Motor neuron (in vitro differentiated cells): ENCODE measurements at places on chromosomes 2 and 18.

GRCh38 chr2:11024259-11024645, 112.5 kb downstream of the KCNF1 start:
- ATAC-seq: peak; percentile 95

DNA sequence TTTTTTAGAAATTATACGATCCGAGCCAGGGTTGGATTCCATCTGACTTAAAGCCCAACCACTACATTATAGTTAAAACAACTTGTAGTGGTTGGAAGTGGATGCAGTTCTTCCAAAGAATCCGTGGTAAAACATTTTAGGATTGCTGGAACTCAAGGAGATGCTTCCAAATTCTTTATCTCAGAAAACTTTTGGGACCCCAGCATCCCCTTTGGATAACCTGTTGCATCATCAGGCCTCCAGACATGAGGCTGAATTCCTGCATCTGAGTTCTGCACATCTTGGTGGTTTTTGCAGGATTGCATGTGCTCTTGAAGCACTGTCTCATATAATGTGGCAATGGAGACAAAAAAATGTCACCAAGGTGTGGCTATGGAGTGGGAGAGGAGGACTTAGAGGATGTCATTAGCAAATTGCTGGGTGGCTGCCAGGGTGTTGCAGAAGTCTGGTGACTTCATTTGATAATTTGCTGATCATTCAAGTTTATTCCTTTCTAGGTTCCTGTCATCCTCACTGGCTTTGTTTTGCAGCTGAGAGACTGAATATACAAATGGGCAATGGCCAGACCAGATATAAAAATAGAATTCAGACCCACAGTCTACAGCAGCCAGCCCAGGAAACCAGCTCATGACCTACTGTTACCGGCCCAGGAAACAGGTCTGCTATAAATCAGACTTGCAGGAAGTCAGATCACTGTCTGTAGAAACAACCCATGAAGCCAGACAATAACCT, 207.7 kb downstream of the BCL2 start:
- ATAC-seq: peak; percentile 92

DNA sequence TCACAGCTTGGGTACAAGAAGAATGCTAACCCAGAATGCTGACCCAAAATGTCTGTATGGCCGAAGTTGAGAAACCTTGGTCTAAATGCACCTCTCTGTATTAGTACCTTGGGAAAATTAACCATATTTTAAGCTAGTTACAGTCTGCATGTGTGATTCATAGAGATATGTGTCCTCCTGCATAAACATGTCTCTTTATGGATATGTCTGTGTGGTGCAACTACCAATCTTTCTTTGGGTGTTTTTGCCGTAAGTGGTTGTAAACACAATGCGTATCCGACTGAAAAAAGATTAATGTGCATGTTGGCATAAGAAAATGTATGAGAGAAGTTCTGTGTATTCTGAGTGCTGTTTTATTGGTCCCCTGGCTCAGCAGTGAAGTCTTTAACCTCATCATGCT, 54.2 kb upstream of the GAREM2 start:
- no peak for ATAC-seq

- no peak for ATAC-seq
These were observed 173.4 kb upstream of the BOD1L2 start for GRCh38 chr18:56973487-56973886.

GRCh38 chr2:220892018-220892634, 680.0 kb downstream of the EPHA4 start:
- ATAC-seq: no peak

- no peak for ATAC-seq
These were observed 70.0 kb downstream of the MBP start for GRCh38 chr18:77062518-77063003.

DNA sequence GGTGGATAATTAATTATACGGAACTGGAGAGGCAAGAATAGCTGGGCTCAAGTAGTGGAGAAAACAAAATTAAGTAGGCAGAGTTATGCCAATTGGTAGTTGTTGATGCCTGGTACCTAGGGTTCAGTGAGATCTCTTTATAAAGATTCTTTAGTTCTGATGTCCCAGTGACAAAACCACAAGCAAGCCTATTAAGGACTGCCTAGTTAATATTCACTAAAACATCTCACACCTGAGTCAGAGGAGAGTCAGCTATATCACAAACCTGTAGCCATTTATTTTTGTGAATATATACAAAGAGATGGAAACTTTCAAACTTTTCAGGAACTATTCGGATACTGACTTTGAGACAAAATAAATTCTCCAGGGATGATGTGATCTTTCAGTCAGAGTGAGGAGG, 213.9 kb upstream of the CYP26B1 start:
- ATAC-seq: no peak

DNA sequence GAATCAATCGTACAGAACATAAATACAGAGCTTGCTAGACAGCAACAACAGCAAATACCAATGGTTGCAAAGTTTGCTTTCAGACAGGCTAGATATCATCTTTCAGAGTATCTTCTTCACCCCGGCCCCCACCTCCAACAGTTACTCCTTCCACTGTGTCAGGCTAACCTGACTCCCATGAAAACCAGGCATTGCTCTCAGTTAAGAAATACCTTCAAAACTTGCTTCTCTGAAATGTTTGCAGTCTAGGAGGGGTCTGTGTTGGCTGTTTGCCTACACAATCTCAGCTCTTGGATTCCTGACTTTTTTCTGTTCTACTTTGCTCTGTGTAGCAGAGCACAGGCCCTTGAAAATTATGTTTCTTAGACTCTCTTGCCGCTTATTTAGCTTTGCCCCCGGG, 599.5 kb upstream of the SYT4 start:
- peak; percentile 73 for ATAC-seq

DNA sequence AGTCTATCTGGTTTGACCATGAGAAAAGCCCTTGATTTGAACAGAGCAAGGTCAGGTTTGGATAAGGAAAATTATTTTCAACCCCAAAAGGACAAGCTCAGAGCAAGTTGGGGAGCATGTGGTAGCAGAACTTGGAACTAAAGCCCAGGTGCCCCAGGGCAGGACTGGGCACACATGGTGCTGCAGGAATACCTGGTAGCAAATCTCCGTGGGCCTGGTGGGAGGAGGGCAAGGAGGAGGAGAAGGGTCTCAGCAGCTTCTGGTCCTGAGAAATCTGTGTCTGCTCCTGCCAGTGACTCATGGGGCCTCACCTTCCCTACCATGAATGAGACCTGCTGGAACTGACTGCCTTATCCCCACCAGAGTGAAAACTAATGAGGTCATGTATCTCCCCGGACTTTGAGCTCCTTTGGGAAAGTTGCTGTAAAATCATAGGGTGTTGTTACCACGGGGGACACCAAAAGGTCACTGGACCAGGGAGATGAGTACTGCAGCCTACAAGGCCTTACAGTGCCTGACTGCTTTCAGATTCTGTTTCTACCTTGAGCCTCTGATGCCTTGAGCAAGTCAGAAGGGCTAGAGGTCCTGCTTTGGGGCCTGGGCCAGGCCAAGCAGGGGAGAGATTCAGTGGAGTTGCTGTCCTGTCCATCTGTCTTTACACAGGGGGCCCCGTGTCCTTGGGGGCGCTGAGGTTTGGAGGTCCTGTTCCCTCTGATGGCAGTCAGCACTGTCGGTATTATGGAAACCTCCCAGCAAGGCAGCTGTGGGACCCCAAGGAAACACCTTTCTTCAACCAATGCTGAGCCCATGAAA, 304.0 kb downstream of the MYCN start:
- ATAC-seq: no peak
